ENCODE measurements at places on chromosomes 4 and X.

DNA sequence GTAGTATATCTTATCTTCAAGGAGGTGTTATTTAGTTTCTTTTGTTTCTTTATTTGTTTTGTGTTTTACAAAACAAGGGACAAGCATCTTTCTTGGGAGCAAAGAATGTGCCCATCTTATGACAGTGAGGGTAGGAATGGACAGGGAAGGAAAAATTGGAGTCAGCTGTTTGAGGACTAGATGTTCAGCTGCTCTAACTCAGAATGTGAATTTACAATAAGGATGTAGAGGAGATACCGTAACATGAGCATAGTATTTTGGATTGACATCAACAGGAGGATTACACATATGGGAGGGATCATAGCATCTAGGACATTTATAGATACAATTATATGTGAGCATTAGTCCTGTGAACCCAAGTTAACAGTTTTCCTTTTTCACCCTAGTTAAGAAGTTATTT is 89.0 kb upstream of the GK2 start:
- DNase-seq: no peak

GRCh38 chr4:108047199-108047598 is 57.5 kb downstream of the HADH start:
- DNase-seq: no peak

- no peak for DNase-seq
Measured at GRCh38 chrX:46244451-46244850, 300.8 kb downstream of the ZNF674 start.

DNA sequence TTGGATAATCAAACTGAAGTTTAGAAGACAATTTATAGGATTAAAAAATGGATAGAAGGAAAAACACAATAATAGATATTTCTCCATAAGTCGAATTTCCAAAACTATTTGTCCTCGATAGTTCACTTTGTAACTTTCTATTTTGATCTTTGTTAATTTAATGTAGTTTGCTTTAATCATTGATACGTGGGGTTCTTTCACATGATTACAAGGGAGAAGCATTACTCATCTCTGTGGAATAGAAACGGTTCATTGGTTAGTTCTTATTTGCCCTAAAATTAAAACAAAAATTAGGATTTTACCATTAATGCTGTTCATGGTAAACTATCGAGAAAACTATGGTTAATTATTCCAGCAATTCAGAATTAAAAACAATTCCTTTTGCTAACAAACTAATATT is 2.1 kb downstream of the TET2 start:
- DNase-seq: no peak

DNA sequence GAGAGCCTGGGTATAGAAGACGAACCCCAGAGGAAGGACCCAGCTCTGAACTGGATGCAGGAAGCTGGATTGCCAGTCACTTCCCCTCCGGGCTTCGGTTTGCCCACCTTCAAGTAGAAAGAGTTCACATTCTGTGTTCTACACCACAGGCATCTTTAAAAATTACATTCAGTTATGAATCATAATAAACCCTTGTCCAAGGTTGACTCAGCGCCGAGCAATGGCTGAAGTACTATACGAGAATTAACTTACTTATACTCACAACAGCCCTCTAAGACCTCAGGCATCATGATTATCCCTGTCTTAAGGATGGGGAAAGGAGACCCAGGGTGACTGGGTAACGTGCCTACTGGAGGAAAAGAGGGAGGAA is 72.5 kb downstream of the EVC2 start:
- no peak for DNase-seq

GRCh38 chr4:107966903-107967302 is 22.8 kb upstream of the HADH start:
- DNase-seq: no peak

GRCh38 chr4:82642331-82642730 is 80.5 kb upstream of the TMEM150C start:
- DNase-seq: no peak

DNA sequence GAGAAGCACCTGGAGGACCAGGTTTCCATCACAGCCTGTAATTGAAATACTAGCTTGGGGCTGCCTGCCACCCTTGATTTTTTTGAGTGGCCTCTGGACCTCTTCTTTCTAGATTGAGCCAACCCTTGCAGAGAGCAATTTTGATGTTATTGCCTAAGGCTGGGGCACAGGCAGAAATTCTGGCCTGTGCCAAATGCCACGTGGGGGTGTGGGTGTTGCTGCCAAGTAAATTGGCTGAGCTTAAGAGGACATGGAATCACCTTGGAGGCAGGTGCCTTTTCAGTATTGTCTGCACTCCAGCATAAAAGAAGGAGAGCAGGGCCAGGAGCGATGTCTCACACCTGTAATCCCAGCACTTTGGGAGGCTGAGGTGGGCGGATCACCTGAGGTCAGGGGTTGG is 286.1 kb upstream of the PRPS2 start:
- no peak for DNase-seq

GRCh38 chrX:10280071-10280470 is 123.3 kb downstream of the CLCN4 start:
- DNase-seq: no peak

GRCh38 chrX:47992095-47992380 is 11.8 kb downstream of the ZNF182 start:
- DNase-seq: no peak

GRCh38 chrX:153794897-153795816 is 689 bp downstream of the SSR4 start:
- no peak for DNase-seq

- no peak for DNase-seq
Measured at GRCh38 chrX:94361241-94361640, 687.2 kb downstream of the FAM133A start.

DNA sequence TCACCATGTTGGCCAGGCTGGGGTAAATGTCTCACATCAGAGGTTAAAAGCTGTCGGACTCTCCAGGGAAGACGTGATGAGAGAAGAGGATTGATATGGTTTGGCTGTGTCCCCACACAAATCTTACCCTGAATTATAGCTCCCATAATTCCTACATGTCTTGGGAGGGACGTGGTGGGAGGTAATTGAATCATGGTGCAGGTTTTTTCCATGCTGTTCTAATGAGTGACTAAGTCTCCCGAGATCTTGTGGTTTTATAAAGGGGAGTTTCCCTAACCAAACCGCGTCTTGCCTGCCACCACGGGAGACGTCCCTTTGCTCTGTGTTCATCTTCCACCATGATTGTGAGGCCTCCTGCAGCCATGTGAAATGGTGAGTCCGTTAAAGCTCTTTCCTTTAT is 64.4 kb downstream of the ASMT start:
- DNase-seq: peak; percentile 35

- no peak for DNase-seq
Measured at GRCh38 chr4:70718811-70719604, 2.8 kb upstream of the RUFY3 start.

- DNase-seq: no peak
Measured at GRCh38 chr4:108152980-108153379, 15.8 kb downstream of the LEF1 start.

DNA sequence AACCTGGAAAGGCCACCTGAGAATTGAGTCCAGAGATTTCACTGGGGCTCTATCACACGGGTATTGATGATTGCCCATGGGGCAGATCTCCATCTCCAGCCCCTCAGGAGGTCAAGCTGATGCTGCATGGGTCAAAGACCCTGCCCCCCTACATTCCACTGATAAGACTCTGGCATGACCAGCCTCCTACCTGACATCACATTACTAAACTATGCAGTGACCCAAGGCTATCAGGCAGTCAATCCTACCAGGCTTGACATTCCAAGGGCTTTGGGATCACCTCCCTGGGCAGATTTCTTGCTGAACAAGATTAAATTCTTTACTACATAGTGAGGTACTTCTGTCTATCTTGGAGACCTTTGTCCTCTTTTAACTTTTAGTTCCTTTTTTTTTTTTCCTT is 192.7 kb upstream of the STS start:
- no peak for DNase-seq

GRCh38 chr4:135775909-135776308 is 1574.3 kb upstream of the PABPC4L start:
- no peak for DNase-seq

DNA sequence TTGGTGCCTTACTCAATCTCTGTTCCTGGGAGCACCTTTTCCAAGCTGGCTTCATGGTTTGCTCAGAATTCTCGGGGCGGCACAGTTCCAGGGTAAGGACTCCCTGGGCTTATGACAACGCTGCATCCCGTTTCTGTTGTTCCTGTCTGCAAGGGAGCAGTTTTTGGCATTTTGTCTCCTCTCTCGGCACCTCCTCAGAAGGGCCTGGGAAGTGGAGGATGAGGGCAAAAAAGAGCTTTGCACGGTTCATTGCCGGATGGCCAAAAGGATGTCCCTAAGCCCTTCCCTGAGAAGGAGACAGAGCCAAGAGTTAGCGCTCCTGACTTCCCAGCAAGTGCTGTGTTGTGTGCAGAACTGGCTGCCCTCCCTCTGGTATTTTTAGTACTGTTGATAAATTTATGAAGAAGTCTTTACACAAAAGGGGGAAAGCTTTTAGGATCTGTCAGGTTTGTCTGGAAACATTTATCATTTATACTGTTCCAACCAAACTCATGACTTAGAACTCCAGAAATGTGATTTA is 13.4 kb downstream of the SRD5A3 start:
- no peak for DNase-seq

DNA sequence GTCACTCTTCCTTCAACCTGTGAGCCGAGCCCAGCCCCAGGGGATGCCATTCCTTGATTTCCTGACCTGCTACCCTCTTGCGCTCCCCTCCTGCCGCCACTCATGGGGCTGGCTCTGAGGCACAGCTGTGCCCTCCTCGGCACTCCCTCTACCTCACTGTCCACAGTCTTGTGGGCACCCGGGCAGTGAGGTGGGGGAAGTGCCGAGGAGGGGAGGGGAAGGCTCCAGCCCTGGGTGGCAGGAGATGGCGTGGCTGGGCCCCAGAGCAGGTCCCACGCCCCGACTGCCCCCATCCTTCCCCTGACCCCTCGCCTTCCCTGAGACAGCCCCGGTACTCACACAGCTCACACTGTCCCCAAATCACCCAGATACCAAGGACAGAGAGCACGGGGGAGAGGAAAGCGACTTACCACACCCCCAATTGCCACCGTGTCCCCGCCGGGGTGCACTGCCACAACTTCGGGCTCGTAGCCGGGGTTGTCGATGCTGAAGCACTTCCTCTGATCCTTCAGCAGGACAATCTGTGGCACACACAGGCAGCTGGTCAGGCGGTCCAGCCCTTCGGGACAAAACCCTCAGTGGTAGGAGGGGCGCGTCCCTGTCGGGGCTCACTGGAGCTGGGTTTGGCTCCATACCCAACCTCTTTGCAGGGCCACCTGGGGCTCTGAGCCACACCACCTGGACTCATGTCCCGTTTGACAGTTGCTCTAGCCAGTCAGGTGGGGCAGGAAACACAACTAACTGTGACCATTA is 37.9 kb downstream of the WDR1 start:
- DNase-seq: peak; percentile 14

DNA sequence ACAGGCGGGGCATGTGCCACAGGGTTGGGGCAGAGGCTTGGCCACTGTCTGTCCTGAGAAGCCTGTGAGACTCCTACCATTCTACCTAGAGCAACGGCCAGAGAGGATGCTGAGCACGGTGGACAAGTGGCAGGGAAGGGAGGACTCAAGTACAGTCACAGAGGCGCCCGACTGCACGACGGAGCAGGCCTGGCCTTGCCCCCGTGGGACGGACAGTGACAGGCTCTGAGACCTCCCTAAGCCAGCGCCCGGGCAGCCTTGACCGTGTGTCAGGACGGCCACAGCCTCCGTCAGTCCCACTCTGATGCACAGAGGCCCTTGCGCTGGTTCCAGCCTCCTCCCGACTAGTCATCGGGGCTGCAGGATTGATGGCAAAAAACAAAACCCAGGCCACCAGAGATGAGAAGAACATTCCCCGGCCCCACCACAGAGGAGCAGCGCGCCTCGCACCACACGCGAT is 36.7 kb upstream of the MXD4 start:
- DNase-seq: no peak

GRCh38 chrX:13511241-13511943 is 58.0 kb upstream of the EGFL6 start:
- no peak for DNase-seq

GRCh38 chr4:108166441-108167315 is 2.1 kb downstream of the LEF1 start:
- peak; percentile 83 for DNase-seq

GRCh38 chr4:56512166-56512565 is 6.6 kb downstream of the ARL9 start:
- no peak for DNase-seq

- DNase-seq: no peak
Measured at GRCh38 chr4:147108409-147108808, 162.7 kb upstream of the TTC29 start.

DNA sequence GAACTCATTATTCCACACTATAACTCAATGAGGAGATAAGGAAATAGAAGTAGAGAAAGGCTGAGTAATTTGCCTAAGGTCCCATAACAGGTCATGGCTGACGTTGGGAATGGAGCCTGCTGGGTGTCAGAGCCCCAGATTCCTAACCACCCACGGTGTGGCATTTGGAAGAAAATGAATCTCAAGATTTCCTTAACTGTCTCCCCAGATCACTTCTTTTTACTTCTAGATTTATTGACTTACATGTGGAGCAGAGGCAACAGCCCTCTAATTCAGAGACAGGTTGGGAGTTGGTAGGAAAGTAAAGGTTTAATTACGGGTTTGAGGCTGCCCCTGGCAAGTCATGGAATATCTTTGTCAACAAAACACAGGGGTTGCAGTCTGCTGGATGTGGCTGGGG is 134.0 kb downstream of the ARHGAP10 start:
- no peak for DNase-seq

DNA sequence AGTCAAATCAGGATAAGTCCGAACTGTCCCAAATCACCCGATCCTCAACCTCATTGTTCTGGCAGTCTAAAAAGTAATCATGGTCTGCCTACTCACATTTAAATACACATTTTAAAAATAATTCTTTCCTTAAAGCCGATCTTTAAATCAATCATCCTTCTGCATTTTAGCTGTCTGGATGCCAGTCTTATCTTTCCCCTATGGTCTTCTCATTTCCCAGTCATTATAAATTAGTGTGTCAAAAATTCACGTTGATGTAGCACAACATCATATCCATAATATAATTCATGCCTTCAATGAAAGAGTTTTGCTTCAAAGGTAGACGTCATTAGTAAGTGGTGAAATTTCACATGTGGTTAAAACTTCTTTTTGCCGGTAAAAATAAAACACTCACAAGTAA is 108.1 kb upstream of the FRG1 start:
- no peak for DNase-seq

DNA sequence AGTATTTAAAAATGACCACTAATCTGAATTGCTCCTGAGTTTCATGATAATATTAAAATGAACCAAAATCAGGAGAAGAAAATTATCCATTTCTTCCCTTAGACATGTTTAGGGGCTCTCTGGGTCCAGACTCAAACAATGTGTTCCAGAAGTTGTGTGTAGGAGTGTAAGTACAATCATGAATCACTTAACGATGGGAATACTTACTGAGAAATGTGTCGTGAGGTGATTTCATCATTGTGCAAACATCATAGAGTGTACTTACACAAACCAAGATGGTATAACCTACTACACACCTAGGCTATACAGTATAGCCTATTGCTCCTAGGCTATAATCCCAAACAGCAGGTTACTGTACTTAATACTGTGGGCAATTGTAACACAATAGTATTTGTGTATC is 74.8 kb downstream of the STPG2 start:
- no peak for DNase-seq

GRCh38 chrX:11759461-11760311 is 1.6 kb downstream of the MSL3 start:
- peak; percentile 66 for DNase-seq

GRCh38 chr4:73967866-73968265 is 14.0 kb downstream of the PF4 start:
- no peak for DNase-seq
